ENCODE measurements at places on chromosomes 12 and 14.
A peak's percentile ranks its signal among the peaks of the same experiment; 100 is the strongest.

GRCh38 chr12:82593901-82594396 is 92.8 kb upstream of the TMTC2 start:
- DNase-seq, result no peak

GRCh38 chr14:24427537-24428508 is 1.6 kb downstream of the CBLN3 start:
- peak; percentile 46 for DNase-seq

GRCh38 chr12:113816866-113817265 is 149.3 kb downstream of the RBM19 start:
- DNase-seq, result no peak

DNA sequence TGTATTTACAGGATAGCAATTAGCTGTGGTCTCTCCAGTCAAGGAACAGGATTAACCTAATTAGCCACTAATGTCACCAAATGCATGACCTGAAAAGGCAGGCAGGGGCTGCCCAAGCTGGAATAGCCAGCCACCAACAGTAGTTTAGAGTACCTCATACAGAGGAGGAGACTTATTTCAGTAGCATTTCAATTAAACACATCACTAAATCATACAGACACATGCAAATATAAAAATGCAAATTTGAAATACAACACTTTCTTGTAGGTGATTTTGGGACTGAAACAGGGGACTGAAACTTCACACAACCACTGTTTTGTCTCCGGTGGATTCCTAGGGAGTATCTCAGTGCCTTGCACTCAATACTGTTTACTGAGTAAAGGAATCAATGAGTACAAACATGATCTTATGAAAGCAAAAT is 636 bp upstream of the IFNG-AS1 start:
- DNase-seq, result no peak

GRCh38 chr14:71648725-71649124 is 283.5 kb upstream of the RGS6 start:
- DNase-seq, result no peak

- DNase-seq, result no peak
Measured at GRCh38 chr12:66049538-66050282, 80.8 kb downstream of the LLPH start.

GRCh38 chr12:79549531-79550271 is 141.1 kb downstream of the PAWR start:
- DNase-seq, result no peak

- DNase-seq, result peak; percentile 82
Measured at GRCh38 chr14:96888593-96888992, 91.4 kb downstream of the VRK1 start.

GRCh38 chr12:68804657-68805591 is 3.1 kb upstream of the MDM2 start:
- no peak for DNase-seq

DNA sequence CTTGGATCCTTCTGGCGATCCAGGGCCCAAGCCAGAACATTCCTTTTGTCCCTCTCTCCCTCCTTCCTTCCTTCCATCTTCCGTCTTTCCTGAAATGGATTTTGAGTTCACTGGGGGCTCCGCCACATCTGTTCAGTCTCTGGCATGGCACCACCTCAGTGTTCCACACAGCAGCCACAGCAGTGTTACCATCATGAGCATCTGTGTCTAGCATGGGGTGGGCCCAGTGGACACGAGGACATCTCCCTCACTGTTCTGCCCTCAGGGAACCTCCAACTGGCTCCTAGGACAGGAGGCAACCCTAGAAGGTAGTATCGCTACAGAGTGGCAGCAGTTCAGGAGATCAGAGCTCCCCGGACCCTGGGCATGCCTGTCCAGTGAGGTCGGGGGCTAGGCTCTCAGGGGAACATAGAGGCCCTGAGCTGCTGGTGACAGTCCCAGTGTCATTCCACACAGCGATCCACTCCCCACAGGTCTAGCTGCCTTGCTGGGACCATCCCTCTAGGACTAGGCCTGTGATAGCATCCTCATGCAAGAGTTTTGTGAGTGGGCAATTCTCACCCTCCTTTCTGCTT is 59.0 kb downstream of the GALNT16 start:
- no peak for DNase-seq

GRCh38 chr14:105480199-105480746 is 5.7 kb downstream of the CRIP2 start:
- no peak for DNase-seq

GRCh38 chr14:62722406-62722805 is 322.9 kb downstream of the KCNH5 start:
- no peak for DNase-seq

GRCh38 chr12:2631653-2632350 is 163.0 kb upstream of the FKBP4 start:
- DNase-seq, result no peak

- no peak for DNase-seq
Measured at GRCh38 chr12:10069976-10070375, 28.8 kb downstream of the CLEC1A start.

DNA sequence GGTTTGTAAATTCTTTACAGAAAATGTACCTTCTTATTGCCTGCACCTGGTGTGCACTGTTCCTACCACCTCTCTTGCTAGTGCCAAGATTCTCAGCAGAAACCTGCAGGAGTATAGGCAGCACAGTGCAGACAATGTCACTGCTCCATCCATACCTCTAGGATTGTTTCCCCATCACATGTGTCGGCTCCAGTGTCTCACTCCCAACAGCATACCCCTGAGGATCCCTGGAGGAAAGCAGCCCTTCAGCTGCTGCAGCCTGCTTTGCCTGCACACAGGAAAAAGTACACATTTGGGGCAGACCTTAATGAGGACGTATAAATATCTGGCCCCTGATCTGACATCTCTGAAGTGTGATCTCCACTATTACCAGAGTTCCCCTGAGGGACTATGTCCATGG is 235.5 kb downstream of the MDGA2 start:
- no peak for DNase-seq

DNA sequence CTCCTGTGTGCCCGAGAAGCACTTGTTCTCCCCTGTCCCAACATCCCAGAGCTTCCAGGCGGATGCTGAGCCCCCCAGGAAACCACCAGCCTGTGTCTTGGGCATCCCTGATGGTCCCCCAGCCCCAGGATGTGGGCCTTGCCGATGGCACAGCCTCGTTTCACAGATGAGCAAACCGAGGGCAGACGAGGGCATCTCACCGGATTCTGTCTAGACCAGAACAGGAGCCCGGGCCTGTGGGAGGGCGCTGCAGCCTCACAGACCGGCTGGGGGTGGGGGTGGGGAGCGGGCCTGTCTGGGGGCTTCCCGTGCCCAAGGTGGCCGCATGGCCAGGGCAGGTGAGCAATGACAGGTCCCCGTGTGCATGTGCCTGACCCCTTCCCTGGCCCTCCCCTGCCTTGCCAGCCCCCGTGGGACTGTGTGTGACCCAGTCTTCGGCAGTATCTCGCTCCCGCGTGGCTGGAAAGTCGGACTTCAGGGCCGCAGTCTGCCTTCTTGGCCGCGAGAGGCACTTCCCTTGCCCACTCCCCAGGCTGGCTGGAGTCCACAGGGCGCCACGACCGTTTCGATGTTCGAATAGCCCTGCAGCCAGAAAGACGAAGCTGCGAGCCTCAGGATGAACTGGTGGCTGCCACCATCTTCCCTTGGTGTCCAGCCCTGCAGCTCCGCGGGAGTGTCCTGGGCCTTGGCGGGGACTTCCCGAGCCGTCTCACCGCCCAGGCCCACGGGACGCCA is 8.9 kb downstream of the RFLNA start:
- no peak for DNase-seq

DNA sequence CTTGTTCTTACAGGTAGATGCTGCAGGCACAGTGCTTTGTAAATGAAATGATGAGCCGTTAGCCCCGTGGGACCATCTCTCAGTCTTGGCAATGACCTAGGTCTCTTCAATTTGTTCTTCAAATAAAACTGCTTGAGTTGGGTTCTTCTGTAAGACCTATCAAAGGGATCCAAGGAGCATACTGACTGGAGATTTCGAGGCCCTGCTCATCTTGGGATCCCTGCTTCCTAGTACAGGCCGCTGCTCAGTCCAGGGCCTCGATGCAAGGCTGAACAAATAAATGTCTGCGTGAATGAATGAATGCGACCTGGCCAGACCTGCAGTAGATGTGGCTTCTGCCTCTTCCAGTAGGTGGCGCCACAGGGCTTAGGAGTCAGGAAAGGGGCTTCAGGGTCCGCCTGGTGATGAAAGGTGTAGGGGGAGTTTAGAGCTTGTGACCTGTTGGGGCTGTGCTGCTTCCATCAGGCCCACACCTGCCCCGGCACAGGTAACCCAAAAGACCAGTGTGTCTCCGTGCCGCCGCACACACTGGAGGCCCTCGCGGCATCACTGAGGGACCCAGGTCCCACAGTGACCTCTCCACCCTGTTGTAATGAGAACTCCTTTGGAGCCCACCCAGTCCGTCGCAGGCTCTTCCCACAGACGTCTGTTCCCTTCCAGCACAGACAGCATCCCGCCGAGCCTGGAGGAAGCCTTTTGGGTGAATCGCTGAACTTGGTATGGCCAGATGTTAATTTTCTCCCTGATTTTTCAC is 4.4 kb downstream of the CACNA1C start:
- peak; percentile 47 for DNase-seq

DNA sequence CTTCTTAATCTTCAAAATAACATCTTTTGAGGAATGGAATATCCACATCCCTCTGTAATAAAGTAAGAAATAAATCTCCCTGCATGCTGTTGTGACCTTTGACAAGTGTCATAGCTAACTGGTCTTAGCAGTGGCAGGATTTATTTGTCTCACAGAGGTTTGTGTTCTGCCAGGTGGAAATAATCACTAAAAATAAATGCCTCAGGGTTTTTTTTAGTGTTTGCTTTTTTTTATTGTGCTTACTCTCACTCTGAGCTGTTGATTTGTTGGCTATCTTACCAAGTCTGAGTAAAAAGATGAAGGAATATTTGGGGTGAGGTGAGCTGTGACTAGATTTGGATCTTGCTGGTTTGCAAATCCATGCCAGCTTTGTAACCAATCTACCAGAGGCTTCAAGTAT is 285.4 kb downstream of the ALG10B start:
- DNase-seq, result no peak

DNA sequence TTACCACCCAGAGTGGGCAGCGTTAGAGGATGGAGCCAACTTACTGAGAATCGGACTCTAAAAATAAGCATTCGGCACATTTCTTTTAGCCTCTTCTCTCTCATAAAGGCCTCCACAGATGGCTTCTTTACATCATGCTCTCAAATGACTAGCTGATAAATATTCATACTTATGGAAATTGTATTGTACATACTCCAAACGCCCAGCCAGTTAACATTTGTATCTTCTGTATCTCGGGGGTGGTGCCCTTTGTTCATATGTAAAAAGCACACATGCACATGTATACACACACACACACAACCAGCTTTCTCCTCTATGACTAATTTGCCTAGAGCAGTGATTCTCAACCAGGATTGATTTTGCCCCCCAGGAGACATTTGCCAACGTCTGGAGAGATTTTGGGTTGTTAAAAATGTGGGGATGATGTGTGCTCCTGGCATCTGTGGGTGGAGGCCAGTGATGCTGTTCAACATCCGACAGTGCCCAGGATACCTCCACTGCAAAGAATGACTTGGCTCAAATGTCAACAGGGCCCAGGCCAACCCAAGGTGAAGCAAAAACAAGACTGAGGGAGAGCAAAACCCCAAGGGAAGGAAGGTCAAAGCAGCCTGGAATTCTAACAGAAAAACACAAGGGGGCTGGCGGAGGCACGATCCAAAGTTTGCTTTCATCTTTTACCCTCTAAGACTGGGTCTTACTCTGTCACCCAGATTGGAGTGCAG is 15.2 kb upstream of the CDK2AP1 start:
- DNase-seq, result no peak

- DNase-seq, result no peak
Measured at GRCh38 chr12:105318651-105319483, 11.6 kb upstream of the C12orf75 start.

DNA sequence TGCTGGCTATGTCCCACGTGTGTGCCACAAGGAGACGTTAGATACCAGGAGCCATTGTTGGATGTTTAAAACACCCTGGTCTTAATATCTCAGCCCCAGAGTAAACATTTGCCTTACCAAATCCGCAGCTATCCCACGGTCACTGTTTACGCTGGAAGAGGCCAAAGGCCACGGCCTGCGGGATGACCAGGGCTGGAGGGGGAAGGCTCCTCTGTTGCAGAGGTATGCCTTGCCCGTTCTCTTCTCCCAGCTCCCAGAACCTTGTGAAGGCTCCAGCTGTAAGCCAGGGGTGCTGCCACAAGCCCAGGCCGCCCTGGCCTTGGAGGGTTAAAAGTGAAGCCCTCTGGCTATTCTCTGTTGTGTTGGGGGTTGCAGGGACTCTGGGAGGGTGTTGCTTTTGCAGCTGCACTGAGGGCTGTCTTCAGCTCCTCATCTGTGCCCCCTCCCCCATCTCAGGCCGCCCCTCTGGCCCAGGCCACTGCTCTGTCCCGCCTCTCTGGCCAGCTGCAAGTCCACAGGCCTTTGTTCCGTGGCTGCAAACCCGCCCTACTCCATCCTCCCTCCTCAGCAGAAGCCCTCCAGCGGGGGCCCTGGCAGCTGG is 2.5 kb downstream of the PLEKHG3 start:
- no peak for DNase-seq

DNA sequence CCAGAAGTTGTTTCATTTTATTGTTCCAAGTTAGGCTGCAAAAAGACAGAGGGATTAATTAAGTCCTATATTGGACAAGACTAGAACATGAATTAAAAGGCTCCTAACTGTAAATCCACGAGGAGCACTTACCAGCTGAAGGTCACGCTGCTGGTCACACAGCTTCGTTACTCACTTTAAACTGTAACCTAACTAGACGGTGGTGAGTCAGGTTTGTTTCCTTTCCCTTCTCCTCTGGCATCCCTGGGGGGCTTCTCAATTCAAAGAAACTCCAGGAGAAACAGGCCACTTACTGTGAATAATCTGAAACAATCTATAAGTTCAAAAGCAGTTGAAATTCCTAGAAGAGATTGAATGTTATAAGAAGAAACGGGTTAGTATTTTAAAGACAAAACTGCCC is 331.4 kb downstream of the BCAT1 start:
- no peak for DNase-seq

- no peak for DNase-seq
Measured at GRCh38 chr14:104752423-104752734, 568 bp upstream of the SIVA1 start.

- no peak for DNase-seq
Measured at GRCh38 chr14:91586410-91586809, 76.3 kb upstream of the PPP4R3A start.

- DNase-seq, result peak; percentile 77
Measured at GRCh38 chr12:84874125-84874824, 38.3 kb downstream of the SLC6A15 start.

- DNase-seq, result no peak
Measured at GRCh38 chr14:63981569-63981968, 128.8 kb downstream of the SYNE2 start.

DNA sequence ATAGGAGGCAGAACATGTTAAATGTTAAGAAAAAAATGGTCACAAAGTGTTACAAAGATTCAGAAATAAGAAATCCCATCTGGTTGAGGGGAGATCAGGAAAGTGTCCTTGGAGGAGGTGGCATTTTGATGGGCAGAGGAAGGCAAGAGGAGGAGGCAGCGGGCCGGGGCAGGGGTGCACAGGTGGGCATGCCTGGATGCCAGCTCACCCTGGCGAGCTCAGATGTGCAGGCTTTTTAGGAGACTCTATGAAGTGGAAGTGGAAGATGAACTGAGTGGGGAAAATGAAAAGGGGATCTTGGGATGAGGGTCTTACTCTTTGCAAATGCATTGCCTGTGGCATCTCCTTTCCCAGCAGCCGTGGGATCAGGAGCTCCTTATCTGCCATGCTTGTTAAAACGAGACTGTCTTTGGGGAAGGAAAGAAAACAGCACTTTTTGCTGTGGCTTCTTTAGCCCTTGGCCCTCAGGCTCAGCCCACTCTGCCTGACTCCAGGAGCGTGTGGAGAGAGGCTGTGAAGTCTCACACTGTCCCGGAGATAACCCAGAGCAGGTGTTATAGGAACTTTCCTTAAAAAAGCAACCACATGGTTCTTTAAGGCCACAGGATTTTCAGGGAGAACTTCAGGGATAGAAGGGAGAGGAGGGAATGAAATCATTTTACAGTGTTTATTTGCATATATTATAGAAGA is 62.6 kb downstream of the ELK3 start:
- DNase-seq, result no peak

Measured in G401 (cell line).